GM19239 (cell line): ENCODE measurements at places on chromosomes 1 and 21.

GRCh38 chr21:14452727-14453241, 69.8 kb upstream of the HSPA13 start:
- DNase-seq = no peak

- no peak for DNase-seq
Observed at GRCh38 chr1:115117298-115117697, 28.0 kb upstream of the TSPAN2 start.

DNA sequence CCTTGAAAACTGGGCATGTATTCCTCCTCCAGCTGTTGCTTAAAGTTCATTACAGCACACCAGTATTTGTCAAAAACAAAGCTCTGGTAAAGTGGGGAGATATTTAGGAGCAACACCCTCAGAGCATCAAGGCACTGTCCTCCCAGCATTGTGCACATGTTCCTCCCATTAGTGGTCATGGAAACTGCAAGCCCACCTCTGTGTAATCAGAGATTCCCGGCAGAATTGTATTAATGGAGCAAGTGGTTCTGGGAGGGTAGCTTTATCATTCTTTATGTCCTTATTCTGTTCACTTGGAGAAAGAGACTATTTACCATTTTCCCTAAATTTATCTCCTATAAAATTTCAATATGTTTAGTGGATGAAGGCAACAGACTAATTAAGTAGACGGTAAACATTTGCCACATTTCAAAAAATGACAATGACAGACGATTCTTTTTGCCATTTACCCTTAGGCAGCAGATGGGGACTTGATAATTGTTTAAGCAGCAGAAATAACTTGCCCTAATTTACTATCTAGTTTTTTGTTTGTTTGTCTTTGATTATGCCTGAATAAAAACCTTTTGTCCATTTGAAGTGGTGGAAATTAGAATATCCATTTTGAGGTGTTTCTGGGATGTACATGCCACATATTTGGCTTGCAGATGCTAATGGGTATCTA, 289.6 kb upstream of the ST6GALNAC5 start:
- DNase-seq = no peak

DNA sequence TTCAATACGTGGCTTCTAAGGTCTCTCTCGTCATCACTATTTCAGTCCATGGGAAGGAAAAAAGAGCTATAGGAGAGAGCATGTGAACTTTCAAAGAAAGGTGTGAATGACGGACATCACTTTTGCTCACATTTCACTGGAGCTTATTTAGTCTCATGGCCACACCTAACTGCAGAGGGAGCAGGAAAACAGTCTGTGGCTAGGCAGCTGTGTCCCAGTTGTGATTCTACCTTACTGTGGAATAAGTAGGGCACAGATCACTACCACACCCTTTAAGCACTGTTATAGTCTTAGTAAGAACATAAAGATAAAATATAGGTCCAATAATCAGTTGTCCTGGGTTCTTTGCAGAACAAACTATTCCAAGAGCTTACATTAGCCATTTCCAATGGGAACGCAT, 192.9 kb downstream of the NRIP1 start:
- no peak for DNase-seq
